Daoy (cell line): ENCODE measurements at places on chromosomes 2 and 18.

DNA sequence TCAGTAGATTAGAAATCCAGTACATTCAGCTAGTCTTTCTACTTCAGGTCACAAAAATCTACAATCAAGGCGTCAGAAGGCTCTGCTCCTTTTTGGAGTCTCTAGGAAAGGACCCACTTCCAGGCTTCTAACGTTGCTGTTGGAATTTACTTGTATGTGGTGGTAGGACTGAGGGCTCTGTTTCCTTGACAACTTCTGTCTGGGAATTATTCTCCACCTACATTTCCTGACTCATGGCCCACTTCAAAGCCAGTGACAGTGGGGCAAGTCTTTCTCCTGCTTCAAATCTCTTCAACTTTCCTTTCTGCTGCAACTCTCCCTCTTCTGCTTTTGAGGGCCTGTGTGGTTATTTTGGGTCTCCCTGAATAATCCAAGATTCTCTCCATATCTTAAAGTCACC lies 10.4 kb upstream of the TMX3 start:
- no peak for DNase-seq

GRCh38 chr2:198371921-198372543 lies 567.6 kb downstream of the PLCL1 start:
- peak; percentile 72 for DNase-seq

DNA sequence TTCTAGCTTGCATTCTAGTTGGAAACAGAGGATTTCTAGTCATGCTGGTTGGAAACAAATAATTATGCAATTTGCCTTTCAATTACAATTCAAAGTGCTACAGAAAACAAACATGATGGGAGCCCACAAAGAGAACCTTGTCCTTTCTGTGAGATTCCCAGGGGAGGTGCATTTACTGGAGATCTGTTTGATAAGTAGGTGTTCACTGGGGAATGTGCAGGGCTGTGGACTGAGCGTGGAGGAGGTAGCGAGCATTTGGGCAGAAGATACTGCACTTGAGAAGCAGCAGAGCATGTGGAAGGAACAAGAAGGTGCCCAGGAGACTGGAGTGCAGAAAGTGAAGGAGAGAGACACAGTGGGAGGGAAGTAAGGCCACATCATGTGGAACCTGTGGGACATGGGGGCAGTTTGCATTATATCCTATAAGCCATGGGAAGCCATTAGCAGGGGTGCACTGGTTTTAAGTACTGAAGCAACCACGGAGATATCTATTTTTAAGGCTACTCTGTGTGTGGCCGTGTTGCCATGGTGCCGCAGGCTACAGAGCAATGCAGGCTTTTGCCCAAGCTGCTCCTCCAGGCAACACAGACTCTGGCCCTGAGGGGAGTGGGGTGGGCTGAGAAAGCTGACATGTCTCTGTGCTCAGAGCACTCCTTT lies 154.0 kb downstream of the ANTXR1 start:
- no peak for DNase-seq

- DNase-seq, result no peak
Measured at GRCh38 chr18:78893281-78894032, 86.2 kb upstream of the SALL3 start.

DNA sequence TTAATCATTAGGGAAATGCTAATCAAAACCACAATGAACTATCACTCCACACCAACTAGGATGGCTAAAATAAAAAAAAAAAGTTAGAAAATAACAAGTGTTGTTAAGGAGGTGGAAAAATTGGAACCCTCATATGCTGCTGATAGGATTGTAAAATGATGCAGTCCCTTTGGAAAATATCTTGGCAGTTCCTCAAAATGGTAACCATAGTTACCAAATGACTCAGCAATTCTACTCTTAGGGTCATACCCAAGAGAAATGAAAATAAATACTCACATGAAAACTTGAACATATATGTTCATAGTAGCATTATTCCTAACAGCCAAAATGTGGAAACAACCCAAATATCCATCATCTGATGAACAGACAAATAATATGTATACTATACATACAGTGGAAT lies 15.7 kb upstream of the ACVR2A start:
- peak; percentile 20 for DNase-seq

GRCh38 chr2:149849136-149849535 lies 261.6 kb upstream of the MMADHC start:
- no peak for DNase-seq

GRCh38 chr2:216110620-216111019 lies 1.5 kb downstream of the XRCC5 start:
- no peak for DNase-seq

GRCh38 chr2:238159661-238160205 lies 963 bp downstream of the ERFE start:
- no peak for DNase-seq

GRCh38 chr18:7301094-7301493 lies 70.2 kb downstream of the LRRC30 start:
- no peak for DNase-seq

- DNase-seq, result no peak
Measured at GRCh38 chr2:113891265-113891959, 1.5 kb downstream of the ACTR3 start.

DNA sequence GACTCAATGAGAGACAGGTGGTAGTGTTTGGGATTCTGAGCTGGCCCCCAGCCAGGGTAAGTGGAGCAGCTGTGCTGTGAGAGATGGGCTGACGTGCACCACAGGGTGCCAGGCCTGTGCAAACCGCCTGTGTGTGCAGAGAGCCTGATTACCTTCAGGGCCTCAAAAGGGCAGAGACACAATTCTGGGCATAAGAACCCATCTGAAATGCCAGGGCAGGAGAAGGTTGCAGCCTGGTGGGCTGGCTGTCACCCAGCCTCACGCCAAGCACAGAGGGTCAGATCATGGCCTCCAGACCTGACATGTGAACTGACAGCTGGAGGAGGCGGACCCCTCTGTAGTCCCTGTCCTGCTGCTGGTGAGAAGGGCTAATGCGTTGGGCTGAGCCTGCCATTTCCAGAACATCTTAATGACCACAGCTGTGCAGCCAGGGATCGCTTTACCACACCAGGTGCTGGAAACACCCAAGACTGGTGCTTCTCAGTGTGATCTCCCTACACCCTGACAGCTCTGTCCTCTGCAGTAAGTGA lies 100.9 kb downstream of the ARL4C start:
- no peak for DNase-seq

- DNase-seq, result peak; percentile 50
Measured at GRCh38 chr2:70367722-70368323, 66.0 kb upstream of the FAM136A start.

DNA sequence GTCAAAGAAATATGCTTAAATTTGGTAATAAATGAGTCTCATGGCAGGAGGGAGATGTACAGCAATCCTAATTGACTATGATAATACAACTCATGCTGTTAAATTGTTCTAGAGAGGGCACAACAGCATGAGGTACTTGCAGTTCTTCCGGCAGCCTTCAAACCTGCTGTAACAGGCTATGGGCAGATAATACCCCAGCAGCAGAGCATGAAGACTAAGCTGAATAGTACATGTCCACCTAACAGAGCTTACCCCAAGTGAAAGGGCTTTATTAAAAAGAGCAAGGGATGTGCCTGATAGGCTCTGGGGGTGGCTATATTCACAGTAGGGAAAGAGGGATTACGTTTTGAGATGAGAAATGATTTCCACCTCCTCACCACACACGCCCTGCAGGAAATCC lies 28.9 kb downstream of the MRO start:
- DNase-seq, result no peak

GRCh38 chr2:120854014-120854620 lies 118.4 kb downstream of the GLI2 start:
- no peak for DNase-seq

DNA sequence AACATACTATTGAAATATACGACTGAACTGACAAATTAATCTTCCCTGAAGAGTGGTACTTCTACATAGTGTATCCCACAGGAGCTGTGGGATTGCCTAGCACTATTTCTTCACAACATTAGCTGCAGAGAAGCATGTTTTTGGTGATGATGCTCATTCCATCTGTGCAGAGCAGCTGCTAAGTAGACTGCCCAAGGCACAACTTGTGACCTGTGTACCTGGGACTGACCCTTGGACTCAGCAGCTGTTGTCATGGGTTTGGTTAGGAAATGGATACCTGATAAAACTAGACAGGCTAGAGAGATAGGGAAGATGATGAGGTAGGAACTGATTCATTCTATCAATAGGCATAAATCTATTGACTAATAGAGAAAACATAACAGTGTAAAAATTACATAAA lies 1204.0 kb downstream of the DSC3 start:
- no peak for DNase-seq

GRCh38 chr2:239913636-239914417 lies 111.3 kb downstream of the NDUFA10 start:
- DNase-seq, result no peak

DNA sequence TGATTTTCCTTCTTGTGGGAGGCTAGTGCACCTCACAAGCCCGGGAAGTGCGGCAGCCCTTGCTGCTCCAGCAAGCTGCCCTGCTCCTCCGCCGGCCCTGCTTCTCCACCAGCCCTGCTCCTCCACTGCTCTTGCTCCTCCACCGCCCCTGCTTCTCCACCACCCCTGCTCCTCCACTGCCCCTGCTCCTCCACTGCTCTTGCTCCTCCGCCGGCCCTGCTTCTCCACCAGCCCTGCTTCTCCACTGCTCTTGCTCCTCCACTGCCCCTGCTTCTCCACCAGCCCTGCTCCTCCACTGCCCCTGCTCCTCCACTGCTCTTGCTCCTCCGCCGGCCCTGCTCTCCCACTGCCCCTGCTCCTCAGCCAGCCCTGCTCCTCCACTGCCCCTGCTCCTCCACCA lies 95.6 kb downstream of the NDUFA10 start:
- no peak for DNase-seq

GRCh38 chr2:106054321-106054720 lies 139.8 kb downstream of the UXS1 start:
- DNase-seq, result no peak

GRCh38 chr18:61865466-61866175 lies 27.2 kb downstream of the RNF152 start:
- DNase-seq, result no peak

DNA sequence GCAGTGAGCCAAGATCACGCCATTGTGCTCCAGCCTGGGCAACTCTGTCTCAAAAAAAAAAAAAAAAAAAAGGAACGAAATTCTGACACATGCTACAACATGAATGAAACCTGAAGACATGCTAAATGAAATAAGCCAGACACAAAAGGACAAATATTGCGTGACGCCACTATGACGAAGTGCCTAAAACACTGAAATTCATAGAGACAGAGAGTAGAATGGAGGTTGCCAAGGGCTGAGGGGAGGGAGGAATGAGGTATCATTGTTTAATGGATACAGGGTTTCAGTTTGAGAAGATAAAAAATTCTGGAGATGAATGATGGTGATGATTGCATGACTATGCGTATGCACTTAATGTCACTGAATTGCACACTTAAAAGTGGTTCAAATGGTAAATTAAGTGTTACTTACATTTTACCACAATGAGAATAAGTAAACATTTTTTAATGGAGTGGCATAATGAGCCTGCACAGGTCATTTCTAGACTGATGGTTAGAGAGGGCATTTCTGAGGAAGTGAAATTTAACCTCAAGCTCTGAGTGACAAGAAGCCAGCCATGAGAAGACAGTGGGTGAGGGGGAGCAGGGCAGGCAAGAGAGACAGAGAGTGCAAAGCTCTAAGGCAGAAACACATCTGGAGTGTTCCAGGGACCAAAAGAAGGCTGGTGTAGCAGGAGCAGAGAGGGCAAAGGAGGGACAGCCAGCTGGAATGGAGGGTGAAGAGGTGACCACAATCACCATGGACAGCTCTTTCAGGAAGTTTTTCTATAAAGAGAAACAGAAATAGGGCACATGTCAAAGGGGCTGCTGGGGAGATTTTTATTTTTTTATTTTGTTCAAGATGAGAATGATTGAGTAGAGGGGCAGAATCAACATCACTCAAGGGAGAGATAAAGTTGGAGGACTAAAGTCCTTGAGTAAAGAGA lies 20.6 kb upstream of the EXOC6B start:
- no peak for DNase-seq

- no peak for DNase-seq
Measured at GRCh38 chr2:195017890-195018289, 639.1 kb upstream of the SLC39A10 start.
